Parietal lobe (tissue), 2 donors: ENCODE measurements at places on chromosomes 5 and 9. TPM values are rescaled to one million over a fixed set of nuclear protein-coding genes. Genes with fewer than 3 reads are reported as not detected.

Gene PDLIM4
- 4.4 TPM for total RNA-seq

Gene FBP2
- total RNA-seq, result not detected

Gene TSSK1B
- total RNA-seq, result 0.31 TPM

Gene NRG2
- 8.1 TPM for total RNA-seq

Gene SLC12A7
- 8.1 TPM for total RNA-seq

Gene NOP16
- 9.1 TPM for total RNA-seq

Gene MEIKIN
- not detected for total RNA-seq

Gene HTR1A
- 18.5 TPM for total RNA-seq

Gene NDOR1
- 6.9 TPM for total RNA-seq

Gene PLK2
- total RNA-seq, result 546 TPM

Gene NUTM2F
- total RNA-seq, result not detected

Gene PCDHGA6
- total RNA-seq, result 29.1 TPM
